Skeletal muscle cell (primary cell): ENCODE measurements at places on chromosomes 13 and 19.
A peak's percentile ranks its signal among the peaks of the same experiment; 100 is the strongest.

GRCh38 chr13:72194523-72194922 lies 327.5 kb upstream of the DACH1 start:
- no peak for DNase-seq

GRCh38 chr19:47100290-47100689 lies 13.3 kb downstream of the ZC3H4 start:
- no peak for DNase-seq

DNA sequence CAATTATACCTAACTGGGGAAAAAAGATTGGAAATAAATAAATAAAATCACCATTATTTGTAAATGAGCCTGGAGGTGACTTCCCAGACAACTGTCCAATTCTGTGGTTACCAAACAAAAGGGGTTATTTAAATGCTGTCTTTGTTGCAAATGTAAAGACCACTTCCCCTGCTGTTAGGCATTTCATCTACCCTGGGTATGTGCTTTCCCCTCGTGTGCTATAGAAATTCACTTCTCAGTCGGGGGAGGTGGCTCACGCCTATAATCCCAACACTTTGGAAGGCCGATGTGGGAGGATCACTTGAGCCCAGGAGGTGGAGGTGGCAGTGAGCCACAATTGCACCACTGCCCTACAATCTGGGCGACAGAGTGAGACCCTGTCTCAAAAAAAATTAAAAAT lies 101.9 kb upstream of the AKAP11 start:
- DNase-seq: no peak

DNA sequence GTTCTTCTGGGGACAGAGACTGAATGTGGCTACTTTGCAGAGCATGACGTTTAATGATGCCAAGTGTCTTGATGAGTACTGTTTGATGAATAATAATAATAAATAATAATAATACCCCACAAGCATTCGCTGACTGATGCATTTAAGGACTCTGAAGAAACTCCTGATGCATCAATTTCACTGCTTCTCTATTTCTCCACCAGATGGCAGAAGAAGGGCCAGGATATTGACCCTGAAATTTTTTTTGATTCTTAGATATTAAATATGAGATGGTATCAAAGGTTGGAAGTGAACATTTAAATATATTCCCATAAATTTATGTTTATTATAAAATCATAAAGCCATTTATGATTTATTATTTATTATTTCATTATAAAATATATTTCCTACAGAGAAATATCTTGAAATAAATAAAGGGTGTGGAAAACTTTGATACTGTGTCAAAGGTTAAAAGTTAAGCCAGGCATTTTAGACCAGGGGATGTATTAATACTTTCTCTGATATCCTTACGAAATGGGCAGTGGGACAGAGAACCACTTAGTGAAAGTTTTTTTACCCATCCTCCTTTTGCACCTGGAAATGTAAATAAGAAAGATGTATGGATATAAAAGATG lies 170.9 kb downstream of the LACC1 start:
- no peak for DNase-seq

GRCh38 chr13:33978653-33979052 lies 160.7 kb downstream of the RFC3 start:
- DNase-seq: no peak

DNA sequence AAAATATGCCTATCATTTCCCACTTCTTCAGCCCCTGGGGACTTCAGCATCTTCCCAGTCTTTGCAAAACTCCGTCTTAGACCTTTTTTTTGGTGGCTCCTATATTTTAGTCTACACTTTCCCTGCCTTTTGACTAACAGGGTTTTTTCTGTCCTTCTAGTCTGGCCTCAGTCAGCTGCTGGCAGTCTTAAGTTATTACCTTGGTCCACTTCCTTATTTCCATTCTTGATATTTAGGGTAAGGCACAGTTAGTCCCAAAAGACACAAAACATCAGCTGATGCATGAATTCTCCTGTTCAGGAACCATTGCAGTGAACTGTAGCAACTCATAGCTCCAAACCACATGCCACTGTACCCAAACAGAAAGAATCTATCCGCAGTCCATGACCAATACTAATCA lies 234.6 kb upstream of the RFC3 start:
- DNase-seq: no peak

DNA sequence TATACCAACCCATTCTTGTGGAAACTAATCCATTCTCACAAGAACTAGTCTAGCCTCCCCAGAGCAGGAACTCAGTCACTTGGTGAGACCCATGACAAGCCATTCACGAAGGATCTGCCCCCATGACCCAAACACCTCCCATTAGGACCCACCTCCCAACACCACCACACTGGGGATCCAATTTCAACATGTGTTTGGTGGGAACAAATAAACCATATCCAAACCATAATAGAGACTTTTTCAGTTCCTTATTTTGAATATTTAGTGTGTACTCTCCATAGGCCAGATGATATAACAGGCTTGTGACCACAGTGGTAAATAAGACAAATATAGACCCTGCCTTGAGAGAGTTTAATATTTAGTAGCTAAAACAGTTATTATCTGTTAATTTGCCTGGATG lies 227.5 kb upstream of the SERP2 start:
- no peak for DNase-seq

DNA sequence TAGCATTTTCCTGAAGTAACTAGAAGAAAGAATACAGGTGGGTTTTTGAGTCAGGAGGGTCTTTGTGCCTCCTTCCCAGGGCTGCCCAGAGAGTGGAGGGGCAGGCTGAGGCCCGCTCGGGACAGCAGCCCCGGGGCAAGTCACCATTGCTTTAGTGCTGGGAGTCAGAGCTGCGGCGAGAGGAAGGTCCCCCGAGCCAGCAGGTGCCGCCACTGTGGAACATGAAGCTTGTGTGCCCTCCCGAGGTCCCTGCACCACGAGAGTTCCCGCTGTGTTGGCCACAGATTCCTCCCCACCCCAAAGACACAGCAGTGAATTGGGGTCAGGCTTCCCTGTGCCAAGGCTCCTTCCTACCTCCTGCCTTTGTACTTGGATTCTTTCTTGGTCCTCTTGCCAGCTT lies 50.9 kb upstream of the TEX29 start:
- no peak for DNase-seq

DNA sequence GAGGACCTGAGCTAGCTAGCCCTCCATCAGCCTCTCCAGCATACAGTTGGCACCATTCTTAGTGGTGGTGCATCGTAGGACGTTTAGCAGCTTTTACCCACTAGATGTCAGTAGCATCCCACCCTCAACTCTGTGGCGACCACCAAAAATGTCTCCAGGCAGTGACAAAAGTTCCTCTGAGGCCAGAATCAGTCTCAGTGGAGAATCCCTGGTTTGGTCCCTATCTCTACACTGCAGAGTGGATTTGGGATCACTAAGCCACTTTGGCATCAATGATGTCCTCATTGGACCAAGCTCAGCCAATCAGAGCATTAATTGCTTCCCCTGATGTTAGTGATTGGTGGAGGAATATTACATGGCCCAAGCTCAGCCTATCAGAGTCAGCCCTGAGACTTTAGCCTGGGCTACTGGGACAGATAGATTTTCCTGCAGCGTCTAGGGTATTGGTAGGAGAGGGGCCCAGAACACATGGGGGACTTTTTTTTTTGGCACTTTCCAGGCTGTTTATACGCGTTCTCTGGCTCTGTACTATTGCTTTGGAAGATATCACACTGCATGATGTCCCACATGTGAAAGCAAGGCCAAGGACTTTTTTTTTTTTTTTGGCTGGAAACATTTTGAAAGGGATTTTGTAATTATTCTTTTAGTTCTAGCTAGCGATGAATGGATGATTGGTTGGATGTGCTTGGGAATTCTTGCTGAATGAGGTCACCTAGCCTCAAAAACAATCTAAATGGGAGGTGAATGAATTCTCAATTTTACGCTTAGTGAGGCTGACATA lies 7.0 kb downstream of the TMEM221 start:
- no peak for DNase-seq

GRCh38 chr19:33298146-33298911 lies 4.0 kb downstream of the CEBPA start:
- DNase-seq: no peak

DNA sequence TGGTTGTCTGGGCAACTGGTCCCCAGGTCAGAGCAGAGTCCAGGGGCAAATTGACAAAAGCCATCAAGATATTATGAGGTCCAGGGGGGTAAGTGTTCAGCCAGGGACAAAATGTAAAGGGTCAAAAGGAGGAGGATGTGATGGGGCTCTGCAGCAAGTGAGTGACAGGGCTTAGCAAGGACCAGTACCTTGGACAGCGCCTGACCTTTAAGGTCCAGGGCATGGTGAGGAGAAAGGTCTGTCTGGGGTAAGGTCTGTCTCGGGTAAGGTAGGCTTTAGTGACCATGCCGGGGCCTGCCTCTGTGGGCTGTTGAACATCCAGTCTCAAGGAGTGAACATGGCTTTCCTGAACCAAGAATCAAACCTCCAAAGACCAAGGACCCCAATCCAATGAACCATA lies 6.3 kb upstream of the ZNF358 start:
- no peak for DNase-seq

GRCh38 chr13:46796129-46796514 lies 839 bp downstream of the ESD start:
- no peak for DNase-seq

GRCh38 chr19:18109341-18109732 lies 11.8 kb downstream of the MAST3 start:
- DNase-seq: no peak

- no peak for DNase-seq
Observed at GRCh38 chr19:7238051-7238450, 56.2 kb downstream of the INSR start.

- peak; percentile 23 for DNase-seq
Observed at GRCh38 chr19:52086481-52086880, 9.1 kb downstream of the ZNF841 start.

DNA sequence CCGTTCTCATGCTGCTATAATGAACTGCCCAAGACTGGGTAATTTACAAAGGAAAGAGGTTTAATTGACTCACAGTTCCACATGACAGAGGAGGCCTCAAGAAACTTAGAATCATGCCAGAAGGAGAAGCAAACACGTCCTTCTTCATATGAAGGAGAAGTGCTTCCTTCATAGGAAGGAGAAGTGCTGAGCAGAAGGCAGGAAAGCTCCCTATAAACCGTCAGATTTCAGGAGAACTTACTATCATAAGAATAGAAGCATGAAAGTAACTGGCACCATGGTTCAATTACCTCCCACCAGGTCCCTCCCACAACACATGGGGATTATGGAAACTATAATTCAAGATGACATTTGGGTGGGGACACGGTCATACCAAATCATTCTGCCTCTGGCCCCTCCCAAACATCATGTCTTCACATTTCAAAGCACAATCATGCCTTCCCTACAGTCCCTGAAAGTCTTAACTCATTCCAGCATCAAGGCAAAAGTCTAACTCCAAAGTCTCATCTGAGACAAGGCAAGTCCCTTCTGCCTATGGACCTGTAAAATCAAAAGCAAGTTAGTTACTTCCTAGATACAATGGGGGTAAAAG lies 10.6 kb downstream of the ACOD1 start:
- DNase-seq: no peak

DNA sequence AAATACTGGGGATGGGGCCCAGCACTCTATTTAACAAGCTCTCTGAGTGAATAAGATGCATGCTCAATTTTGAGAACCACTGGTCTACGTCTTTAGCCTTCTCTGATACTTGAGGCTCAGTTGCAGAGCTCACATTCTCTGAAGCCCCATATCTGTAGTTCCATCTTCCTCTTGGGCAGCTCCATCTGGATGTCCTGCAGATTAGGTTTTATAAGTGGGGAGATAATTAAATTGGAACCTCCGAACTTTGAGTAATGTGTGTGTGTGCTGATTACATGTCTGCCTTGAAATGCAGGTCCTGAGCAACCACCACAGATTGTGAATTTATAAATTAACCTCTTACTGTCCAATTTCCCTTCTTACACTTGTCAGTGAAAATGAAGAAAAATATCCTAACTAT lies 7.2 kb upstream of the RASL11A start:
- no peak for DNase-seq
